Stomach (tissue), 19 donors: ENCODE measurements at places on chromosomes 1 and 21. TPM values are rescaled to one million over a fixed set of nuclear protein-coding genes. Genes with fewer than 3 reads are reported as not detected.

The ARHGEF16 gene
- total RNA-seq: 149 TPM

The C1orf87 gene
- total RNA-seq: not detected

The PDC gene
- total RNA-seq: not detected

The ATP6V1G3 gene
- not detected for total RNA-seq

The CDCA8 gene
- 3.6 TPM for total RNA-seq

The SLC2A1 gene
- total RNA-seq: 8.2 TPM

The C1orf226 gene
- 14.0 TPM for total RNA-seq

The CASQ1 gene
- total RNA-seq: not detected

The CELA2A gene
- not detected for total RNA-seq

The LCE1C gene
- total RNA-seq: not detected

The HMGCS2 gene
- total RNA-seq: 10.3 TPM

The TRMT13 gene
- total RNA-seq: 42.0 TPM

The KCNT2 gene
- 32.3 TPM for total RNA-seq

The SLAMF7 gene
- 0.58 TPM for total RNA-seq

The TAS1R1 gene
- total RNA-seq: not detected

The PRAMEF2 gene
- total RNA-seq: not detected

The CD1D gene
- total RNA-seq: not detected

The TNFRSF18 gene
- total RNA-seq: not detected

The ERO1B gene
- total RNA-seq: 33.4 TPM

The LRRC8B gene
- 27.4 TPM for total RNA-seq

The FHAD1 gene
- total RNA-seq: 0.45 TPM
